ENCODE measurements at places on chromosomes 4 and X. TPM values are rescaled to one million over a fixed set of nuclear protein-coding genes. Genes with fewer than 3 reads are reported as not detected.

DNA sequence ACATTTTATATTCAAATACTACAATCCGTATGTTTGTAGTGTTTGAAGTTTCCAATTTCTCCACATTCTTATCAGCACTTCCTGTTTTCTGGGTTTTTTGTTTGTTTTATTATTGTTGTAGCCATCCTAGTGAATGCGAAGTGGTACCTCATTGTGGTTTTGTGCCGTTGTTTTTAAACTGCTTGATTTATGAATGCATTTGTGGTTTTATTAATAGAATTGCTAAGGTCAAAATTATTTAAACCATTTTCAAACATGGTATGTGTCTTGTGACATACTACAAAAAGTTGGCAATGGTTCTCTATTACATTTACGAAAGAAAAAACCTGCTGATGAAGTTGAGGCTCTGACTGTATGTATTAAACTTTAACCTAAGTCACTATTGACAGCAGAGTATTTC lies 780.0 kb upstream of the MAGEB2 start:
- peak; percentile 3 for DNase-seq

- no peak for DNase-seq
These were observed 61.6 kb upstream of the GPR174 start for GRCh38 chrX:79082899-79083298.

DNA sequence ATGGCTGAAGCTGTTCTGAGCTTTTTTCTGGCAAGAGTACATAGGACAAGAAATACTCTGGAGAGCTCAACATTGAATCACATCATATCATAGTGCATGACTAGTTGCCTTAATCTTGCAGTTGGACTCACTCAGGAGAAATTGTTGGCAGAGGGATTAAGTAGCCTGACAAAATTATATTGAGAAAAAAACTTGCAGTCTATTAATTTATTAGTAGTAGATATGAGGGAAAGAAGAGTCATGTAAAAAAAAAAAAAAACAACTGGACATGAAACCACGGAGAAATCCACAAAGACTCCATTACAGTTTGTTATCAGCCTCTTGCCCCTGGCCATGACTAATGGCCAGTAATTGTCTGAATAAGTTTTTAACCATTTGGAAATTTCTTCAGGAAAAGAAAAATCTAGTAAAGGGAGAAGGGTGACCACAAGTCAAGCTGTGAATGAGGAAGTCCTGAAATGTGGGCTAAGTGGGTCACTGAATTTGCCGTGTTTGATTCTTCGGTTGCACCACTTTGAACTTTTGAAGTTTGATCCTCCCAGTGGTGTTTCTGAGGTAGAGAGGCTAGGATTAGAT lies 45.6 kb downstream of the FHL1 start:
- DNase-seq = peak; percentile 18

DNA sequence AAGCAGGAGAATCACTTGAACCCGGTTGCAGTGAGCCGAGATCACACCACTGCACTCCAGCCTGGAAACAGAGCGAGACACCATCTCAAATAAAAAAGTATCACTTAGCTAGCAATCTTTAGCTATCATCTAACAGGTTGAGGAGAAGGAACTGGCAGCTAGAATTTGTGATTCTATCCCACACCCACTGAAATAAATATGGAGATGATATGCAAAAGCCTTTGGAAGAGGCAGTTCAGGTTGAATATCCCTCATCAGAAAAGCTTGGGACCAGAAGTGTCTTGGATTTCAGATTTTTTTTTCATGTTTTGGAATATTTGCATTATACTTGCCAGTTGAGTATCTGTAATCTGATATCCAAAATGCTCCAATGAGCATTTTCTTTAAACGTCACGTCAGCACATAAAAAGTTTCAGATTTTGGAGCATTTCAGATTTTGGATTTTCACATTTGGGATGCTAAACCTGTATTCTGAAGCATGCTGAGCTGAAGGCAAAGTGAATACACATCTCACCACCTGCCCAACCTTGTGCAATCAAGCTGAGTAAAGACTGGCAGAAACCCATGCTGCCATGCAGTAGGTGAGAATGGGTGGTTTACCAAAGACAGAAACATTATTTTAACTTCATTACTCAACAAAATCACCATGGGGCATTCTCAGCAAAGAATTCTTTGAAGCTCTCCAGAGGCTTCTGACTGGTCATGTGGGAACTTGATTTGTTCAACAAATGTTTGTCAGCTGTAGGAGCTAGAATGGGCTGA lies 159.3 kb downstream of the SH3KBP1 start:
- DNase-seq = no peak

- no peak for DNase-seq
These were observed 18.2 kb downstream of the MRPL1 start for GRCh38 chr4:77880784-77881183.

DNA sequence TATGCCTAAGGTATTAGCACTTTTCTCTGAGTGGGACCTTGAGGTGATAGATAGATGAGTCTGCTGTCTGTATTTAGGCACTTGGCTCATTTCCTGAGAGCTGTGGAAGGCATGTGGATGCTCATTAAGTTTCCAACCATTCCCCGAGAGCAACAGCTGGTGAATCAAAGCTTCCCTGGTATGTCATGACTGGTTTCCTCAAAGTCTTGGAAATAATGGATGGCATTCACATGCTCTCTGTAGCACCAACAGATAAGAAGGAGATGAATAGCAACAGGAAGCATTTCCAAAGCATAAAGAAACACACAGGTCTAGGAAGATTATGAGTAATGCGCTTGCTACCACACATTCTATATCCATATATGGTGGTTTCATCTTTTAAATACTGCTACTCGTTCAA lies 118.3 kb upstream of the ETNPPL start:
- DNase-seq = peak; percentile 34

DNA sequence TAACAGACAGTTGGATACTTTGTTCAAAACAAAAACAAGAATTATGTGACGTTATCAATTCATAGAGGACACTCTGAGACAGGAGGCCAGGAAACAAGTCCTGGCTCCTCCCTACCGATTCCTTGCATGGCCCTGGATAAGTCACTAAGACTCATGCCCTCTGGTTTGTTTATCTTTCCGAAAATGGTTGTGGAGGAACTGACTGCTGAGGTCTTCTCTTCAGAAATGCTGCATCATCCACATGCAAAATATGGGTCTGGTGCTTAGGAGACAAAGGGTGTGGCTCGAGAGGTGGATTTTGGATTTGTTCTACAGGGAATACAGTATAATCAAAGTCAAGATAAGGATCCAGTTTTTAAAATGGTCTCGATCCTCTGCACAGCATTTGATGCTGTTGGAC lies 130.9 kb downstream of the RELL1 start:
- peak; percentile 44 for DNase-seq

GRCh38 chrX:15977644-15978043 lies 123.0 kb upstream of the AP1S2 start:
- no peak for DNase-seq

Gene DOK7
- 0.04 TPM for total RNA-seq

Gene UGT2B10
- total RNA-seq = not detected

Gene GAGE12D
- total RNA-seq = 0.90 TPM

Gene NLGN3
- total RNA-seq = 0.25 TPM
